ENCODE measurements at places on chromosomes 2 and 18.

GRCh38 chr2:57536535-57537231, 509.9 kb upstream of the VRK2 start:
- no peak overlapping the region for H3K27ac ChIP-seq
- H3K4me3 ChIP-seq, result no peak overlapping the region
- no peaks in the 10 kb centered on the region for H3K27me3 ChIP-seq
- H3K4me1 ChIP-seq, result no peaks in the 10 kb centered on the region
- no peaks in the 10 kb centered on the region for H3K36me3 ChIP-seq
- DNase-seq, result no peak

GRCh38 chr2:215748446-215748845, 264.9 kb downstream of the MREG start:
- no peak for DNase-seq
- H3K27me3 ChIP-seq, result no peaks in the 10 kb centered on the region
- no peak overlapping the region for H3K27ac ChIP-seq
- H3K36me3 ChIP-seq, result no peaks in the 10 kb centered on the region
- no peak overlapping the region for H3K4me3 ChIP-seq

DNA sequence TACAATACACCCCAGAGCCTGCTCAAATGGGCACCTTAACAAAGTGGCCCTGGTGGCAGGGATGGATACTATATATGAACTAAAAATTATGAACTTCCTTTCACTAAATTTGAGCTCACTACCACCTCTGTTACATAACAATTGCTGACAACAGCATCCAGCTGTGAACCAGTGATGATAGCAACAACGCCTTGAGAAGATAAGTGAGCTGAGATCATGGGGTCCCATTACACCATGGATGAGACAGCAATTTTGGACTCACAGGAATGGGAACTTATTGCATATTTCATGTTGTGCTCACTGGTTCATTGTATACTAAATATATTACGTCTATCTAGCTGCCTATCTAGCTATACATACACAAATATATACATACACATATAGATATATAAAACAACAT, 16.9 kb upstream of the ALMS1 start:
- DNase-seq, result no peak
- H3K27me3 ChIP-seq, result no peaks in the 10 kb centered on the region
- H3K27ac ChIP-seq, result no peak overlapping the region
- H3K4me1 ChIP-seq, result peaks cover 3% of the 10 kb centered on the region
- H3K4me3 ChIP-seq, result no peak overlapping the region

DNA sequence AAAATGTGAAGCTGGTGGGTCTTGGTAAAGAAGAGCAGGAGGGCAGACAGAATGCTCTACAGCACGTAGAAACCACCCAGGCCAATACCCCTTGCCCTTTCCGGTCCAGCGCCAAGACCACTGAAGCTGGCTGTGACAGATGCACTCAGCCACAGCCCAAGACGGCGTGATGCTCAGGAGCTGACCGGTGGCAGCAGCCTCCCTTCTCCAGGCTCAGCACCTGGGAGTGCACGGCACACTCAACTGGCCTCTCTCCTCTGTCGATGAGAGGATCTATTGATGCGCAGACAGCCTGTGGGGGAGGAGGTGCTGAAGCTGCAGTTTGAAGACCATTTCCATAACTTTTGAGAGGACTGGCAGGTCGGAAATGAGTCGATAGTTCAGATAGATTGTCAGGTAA, 141.0 kb upstream of the MYT1L start:
- DNase-seq, result no peak
- H3K27me3 ChIP-seq, result no peaks in the 10 kb centered on the region
- H3K4me1 ChIP-seq, result no peaks in the 10 kb centered on the region
- H3K4me3 ChIP-seq, result no peak overlapping the region
- H3K36me3 ChIP-seq, result no peaks in the 10 kb centered on the region
- H3K27ac ChIP-seq, result no peak overlapping the region

DNA sequence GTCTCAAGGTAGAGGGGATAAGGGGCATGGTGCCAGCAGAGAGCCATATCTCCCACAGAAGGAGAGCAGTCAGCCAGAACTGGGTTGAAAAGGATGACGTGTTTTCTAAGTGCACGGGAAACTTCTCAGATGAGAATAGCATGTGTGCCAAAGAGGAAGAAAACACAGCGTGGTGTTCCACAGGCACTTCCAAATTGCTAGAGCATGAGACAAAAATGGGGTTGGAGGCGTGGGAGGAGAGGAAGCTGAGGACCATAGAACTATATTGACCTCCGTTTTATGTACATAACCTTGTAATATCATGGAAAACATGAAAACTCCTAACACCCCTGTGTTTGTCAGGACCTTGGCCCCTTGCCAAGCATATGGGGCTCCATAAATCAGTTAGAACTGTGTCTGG, 682.7 kb upstream of the RAB6C start:
- H3K36me3 ChIP-seq, result no peaks in the 10 kb centered on the region
- H3K4me3 ChIP-seq, result no peak overlapping the region
- H3K27me3 ChIP-seq, result no peaks in the 10 kb centered on the region
- H3K4me1 ChIP-seq, result no peaks in the 10 kb centered on the region
- no peak overlapping the region for H3K27ac ChIP-seq

GRCh38 chr2:53949457-53949856, 21.3 kb downstream of the PSME4 start:
- no peaks in the 10 kb centered on the region for H3K4me1 ChIP-seq
- peaks cover 26% of the 10 kb centered on the region for H3K36me3 ChIP-seq
- no peak for DNase-seq
- H3K27me3 ChIP-seq, result no peaks in the 10 kb centered on the region
- no peak overlapping the region for H3K4me3 ChIP-seq

GRCh38 chr18:65380986-65381385, 369.8 kb upstream of the CDH7 start:
- H3K4me3 ChIP-seq, result no peak overlapping the region
- no peaks in the 10 kb centered on the region for H3K36me3 ChIP-seq
- no peak for DNase-seq
- H3K27me3 ChIP-seq, result no peaks in the 10 kb centered on the region
- no peak overlapping the region for H3K27ac ChIP-seq

- no peaks in the 10 kb centered on the region for H3K27me3 ChIP-seq
- no peak overlapping the region for H3K27ac ChIP-seq
- peaks cover 3% of the 10 kb centered on the region for H3K4me1 ChIP-seq
- H3K36me3 ChIP-seq, result peaks cover 6% of the 10 kb centered on the region
- H3K4me3 ChIP-seq, result no peak overlapping the region
Measured at GRCh38 chr2:25387876-25388449, 46.2 kb upstream of the DNMT3A start.

GRCh38 chr2:186516396-186516795, 30.3 kb downstream of the ZC3H15 start:
- no peak for DNase-seq
- no peaks in the 10 kb centered on the region for H3K4me1 ChIP-seq
- no peaks in the 10 kb centered on the region for H3K27me3 ChIP-seq
- H3K4me3 ChIP-seq, result no peak overlapping the region
- H3K36me3 ChIP-seq, result peaks cover 32% of the 10 kb centered on the region

DNA sequence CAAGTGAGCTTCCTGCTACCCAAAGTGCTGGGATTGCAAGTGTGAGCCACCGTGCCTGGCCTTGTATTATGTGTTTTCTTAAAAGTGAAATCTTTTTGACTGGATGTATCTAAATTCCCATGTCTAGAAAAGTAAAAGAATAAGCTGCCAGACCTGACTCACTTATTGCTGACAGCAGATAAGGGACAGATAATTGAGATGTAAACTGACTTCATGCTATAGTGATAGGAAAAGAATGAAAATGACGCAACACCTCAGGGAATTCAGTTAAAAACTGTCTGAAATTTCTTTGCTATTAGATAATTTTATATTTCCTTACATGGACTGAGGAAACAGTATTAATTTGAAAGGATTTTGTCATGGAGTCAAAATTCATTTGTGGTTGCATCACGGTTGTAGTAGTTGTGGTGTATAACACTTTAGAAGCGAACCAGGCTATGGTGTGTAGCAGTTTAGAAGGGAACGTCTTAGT, 19.4 kb downstream of the TTC27 start:
- DNase-seq, result no peak

GRCh38 chr2:102230410-102230909, 43.6 kb downstream of the IL1RL2 start:
- no peaks in the 10 kb centered on the region for H3K36me3 ChIP-seq
- DNase-seq, result no peak

DNA sequence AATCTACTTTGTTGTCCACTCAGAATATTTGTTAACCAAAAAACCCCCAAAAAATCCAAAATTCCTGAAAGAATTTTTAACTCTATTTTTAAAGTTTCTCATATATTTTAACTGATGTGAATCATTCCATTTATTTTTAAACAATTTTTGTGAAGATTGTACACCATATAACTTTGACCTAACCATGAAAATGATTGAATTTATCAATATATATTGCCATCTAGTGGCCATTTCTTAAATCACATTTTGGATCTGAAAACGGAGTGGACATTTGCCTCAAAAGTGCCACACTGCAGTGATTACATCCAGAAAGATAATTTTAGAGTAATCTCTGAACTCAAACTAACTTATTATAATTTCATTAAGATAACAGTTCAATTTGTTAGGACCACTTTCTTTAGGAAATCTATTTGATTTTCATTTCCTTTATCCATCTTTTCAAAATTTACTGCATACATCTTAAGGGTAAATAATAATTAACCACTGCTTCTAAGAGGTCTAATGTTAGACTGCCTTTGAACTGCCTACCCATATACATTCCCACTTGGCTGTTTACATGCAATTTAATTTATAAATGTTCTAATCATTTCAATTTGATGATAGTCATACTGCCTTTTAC, 71.1 kb downstream of the DSC3 start:
- no peak for DNase-seq
- H3K27me3 ChIP-seq, result no peaks in the 10 kb centered on the region
- H3K27ac ChIP-seq, result no peak overlapping the region
- H3K4me3 ChIP-seq, result no peak overlapping the region
- no peaks in the 10 kb centered on the region for H3K36me3 ChIP-seq

GRCh38 chr18:3993941-3994687, 461.0 kb downstream of the DLGAP1 start:
- H3K36me3 ChIP-seq, result no peaks in the 10 kb centered on the region
- no peaks in the 10 kb centered on the region for H3K27me3 ChIP-seq
- no peaks in the 10 kb centered on the region for H3K4me1 ChIP-seq
- DNase-seq, result no peak

GRCh38 chr18:51275712-51276476, 78.4 kb upstream of the MEX3C start:
- H3K4me1 ChIP-seq, result no peaks in the 10 kb centered on the region
- no peak overlapping the region for H3K4me3 ChIP-seq
- no peak overlapping the region for H3K27ac ChIP-seq
- DNase-seq, result no peak
- H3K27me3 ChIP-seq, result no peaks in the 10 kb centered on the region

- peaks cover 7% of the 10 kb centered on the region for H3K27me3 ChIP-seq
- no peak overlapping the region for H3K27ac ChIP-seq
- DNase-seq, result no peak
- no peaks in the 10 kb centered on the region for H3K4me1 ChIP-seq
- H3K4me3 ChIP-seq, result no peak overlapping the region
- no peaks in the 10 kb centered on the region for H3K36me3 ChIP-seq
Measured at GRCh38 chr2:120516679-120517314, 170.9 kb downstream of the INHBB start.
